ENCODE measurements at places on chromosomes 12 and 14. TPM values are rescaled to one million over a fixed set of nuclear protein-coding genes. Genes with fewer than 3 reads are reported as not detected.

Gene OTUB2
- 3.4 TPM for total RNA-seq

Gene DDX47
- total RNA-seq = 115 TPM

Gene EFS
- total RNA-seq = not detected

Gene ZNF385A
- 5.9 TPM for total RNA-seq

Gene GPD1
- 0.28 TPM for total RNA-seq

Gene AMN1
- 16.4 TPM for total RNA-seq

- DNase-seq = no peak
These were observed 23.8 kb downstream of the ATP6V1D start for GRCh38 chr14:67335781-67336180.

DNA sequence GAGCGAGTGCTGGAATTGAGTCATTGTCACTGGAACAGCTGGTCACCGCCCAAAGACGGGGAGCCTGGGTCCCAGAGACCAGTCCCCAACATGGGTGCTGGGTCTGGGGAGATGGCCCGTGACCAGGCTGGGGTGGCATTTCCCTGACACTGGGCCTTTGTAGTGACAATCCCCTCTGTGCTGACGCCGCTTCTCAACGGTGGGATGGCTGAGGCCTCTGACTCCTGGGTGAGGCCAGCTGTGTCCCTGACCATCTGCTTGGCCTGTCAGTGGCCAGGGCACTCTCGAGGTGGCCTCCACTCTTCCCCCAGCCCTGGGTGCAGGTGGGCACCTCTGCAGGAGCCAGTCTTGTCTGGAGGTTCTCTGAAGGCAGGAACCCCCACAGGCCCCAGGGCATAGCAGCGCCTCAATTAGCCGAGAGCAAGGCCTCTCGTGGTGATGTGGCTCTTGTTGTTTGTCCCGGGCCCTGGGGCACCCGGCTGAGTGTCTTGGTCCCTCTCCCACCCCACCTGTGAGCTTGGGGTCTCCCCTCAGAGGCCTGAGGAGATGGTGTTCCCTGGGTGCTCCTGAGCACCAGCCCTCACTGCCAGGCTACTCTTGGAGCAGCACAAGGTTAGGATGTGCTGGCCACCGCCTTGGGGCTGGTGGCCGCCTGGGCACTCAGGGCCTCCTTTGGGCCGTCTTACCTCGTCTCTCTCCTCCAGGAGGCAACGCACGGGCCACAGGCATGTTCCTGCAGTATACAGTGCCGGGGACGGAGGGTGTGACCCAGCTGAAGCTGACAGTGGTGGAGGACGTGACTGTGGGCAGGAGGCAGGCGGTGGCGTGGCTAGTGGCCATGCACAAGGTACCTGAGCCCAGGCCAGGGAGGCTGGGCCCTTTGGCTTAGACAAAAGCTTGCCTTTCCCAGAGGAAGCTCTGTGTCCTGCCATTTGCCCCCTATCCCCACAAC is 16.6 kb downstream of the ZFYVE21 start:
- DNase-seq = no peak

DNA sequence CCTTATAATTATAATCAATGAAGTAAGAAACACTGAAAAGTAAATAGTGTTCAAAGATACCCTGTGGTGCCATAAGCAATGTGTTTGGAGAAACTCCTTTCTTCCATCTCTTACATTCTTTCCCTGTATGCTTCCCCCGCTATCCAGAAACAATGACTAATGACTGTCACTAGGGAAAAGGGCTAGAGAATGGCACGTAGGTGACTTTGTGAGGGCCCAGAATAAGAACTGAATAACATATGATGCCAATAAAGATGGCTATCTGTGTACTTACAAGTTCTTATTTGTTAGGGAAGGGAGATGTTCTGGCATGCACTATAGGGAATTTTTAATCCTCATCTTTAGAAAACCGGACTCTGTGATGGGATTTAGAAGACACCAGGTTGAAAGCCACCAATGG is 4.7 kb upstream of the KRT7 start:
- DNase-seq = no peak

DNA sequence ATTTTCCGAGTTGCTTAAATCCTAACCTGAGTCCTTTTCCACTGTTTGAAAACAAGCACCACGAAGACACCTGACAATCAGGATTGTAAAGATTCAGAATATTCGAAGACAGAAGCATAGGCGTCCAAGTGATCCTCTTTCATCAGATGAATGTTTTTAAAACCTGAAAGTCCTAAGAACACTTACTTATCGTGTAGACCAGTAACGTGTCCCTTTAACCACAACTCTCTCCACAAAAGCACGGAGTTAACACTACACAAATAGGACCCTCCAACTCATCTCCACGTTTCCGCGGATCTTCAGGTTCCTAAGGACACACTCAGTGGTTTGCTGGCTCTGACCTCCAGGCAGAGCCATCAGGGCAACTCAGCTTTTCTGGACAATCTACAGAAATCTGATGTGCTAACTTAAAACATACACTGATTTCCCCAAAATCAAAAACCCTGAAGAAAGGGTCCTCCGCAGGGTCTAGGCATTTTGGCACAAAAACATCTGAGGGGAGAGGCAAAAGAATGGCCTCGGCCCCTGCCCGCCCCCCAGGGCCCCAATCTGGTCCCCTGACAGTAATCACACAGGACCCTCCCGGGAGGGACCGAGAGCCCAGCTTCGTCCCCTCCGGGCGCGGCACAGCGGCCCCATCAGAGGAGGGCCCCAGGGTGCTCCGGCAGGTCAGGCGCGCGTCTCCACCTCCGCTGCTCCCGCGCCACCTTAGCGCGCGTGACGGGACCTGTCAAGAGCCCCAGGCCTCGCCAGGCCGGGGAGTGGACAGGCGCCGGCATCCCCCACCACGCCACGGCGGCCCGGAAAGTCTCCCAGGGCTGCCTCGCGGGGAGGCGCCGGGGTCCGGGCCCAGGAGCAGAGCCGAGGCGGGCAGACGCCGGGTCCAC is 925 bp downstream of the DICER1 start:
- DNase-seq = no peak

GRCh38 chr12:53053218-53054111 is 3.6 kb downstream of the TNS2 start:
- DNase-seq = no peak

DNA sequence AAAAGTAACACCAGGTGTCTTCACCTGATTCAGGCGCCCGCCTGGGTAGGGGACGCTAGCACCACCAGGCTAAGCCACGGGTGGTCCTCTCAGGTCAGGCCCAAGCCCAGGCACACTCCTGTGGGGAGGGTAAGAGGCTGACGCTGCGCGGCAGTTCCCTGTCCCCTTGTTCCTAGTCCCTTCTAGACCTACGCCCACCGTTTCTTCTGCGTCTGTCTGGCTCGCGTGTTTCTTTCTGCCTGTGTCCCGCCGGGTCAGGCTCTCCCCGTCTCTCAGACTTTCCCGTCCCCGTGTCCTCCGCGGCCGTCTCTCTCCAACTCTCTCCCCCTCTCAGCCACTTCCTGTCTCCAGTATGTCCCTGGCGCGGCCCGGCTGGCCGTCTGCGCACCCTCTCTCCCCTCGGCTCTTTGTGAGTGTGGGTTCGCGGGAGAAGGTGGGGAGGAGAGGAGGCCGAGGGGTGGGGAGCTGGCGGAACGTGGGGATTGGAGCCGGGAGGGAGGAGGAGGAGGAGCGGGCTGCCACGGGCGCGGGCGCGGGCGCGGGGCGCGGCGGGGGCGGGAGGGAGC is 3.1 kb upstream of the TNS2 start:
- no peak for DNase-seq

DNA sequence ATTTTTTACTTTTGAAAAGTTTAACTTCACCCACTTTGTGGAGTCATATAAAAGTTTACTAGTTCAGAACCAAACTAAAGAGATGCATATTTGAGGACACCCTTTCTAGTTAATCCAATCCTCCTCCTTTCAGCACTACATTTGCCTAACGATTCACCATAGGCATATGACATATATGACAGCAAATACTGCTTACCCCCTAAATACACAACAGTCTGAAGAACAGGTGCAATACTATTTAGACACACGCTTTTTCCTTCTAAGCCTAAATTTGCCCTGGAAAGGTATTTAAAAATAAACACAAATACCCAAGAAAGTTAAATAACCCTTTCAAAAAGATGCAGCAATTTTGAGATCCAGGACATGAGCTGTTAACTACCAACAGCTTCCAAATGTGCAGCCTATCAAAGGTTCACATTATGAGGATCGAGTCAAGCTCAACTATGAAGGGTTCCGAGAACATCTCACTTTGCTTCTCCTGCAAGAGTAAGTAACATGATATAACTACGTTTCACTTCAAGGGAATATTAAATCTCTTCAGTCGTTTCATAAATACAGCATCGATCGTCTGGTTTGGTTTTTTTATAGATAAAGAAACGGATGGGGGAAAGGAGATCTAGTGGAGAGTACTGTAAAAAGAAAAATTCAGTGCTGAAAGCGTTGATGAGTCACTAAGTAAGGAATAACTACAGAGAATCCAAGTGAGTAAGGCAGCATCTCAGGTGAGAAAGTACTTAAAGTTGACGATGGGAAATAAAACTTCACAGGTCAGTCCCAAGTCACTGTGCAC is 677 bp upstream of the AP4S1 start:
- no peak for DNase-seq

GRCh38 chr14:93989939-93990338 is 7.2 kb upstream of the CCDC197 start:
- DNase-seq = no peak

- no peak for DNase-seq
These were observed 131.9 kb downstream of the CEP83 start for GRCh38 chr12:94327809-94328208.

- no peak for DNase-seq
These were observed 9.0 kb downstream of the CCDC85C start for GRCh38 chr14:99595034-99595433.

GRCh38 chr12:92560713-92561542 is 141.9 kb upstream of the PLEKHG7 start:
- DNase-seq = no peak

GRCh38 chr12:51379571-51379970 is 11.6 kb downstream of the GALNT6 start:
- DNase-seq = no peak

DNA sequence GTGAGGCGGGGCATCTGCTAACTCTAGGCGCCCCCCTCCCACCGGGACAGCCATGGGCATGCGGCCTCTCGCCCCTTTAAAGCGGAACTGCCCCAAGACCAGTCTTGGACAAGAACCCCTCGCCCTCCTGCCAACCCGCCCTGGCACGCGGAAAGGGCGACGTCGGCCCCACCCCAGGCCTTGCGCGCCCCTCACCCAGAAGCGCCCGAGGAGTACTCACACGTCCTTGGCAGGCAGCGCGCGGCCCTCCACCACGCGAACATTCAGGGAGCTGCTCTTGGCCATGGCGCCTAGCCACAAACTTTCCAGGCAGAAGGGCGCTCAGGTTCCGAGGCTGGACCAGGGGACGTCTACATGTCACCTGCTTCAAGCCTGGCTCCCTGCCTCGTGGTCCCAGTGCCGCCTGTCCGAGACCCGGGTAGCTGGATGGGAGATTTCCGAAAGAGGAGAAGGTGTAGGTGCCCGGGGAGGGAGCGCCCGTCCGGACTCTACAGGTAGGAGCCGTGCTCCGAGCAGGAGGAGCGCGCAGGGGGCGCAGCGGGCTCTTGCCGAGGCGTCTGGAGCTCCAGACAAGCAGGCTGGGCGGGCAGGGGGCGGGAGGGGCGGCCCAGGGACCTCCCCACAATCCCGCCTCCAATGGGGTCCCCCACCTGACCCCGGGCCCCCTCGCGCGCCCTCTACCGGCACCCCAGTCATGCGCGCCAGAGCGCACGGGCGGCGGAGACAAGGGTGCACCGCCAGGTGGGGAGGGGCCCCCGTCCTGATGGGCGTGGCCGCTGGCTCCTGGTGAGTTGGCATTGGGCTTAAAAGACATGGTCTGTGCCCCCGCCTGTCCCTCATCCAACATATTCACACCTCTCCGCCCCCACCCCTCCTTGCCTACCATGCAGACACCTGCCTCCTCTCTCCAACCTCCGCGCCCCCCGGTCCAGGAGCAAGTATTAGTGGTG is at the start of gene RASAL1:
Gene RASAL1, minus strand, starts transcription at position 584 of the 950 bp plus-strand sequence. Its CDS starts 299 bp downstream, at position 285.
- no peak for DNase-seq

GRCh38 chr12:131766382-131767107 is 55.7 kb downstream of the SFSWAP start:
- no peak for DNase-seq

DNA sequence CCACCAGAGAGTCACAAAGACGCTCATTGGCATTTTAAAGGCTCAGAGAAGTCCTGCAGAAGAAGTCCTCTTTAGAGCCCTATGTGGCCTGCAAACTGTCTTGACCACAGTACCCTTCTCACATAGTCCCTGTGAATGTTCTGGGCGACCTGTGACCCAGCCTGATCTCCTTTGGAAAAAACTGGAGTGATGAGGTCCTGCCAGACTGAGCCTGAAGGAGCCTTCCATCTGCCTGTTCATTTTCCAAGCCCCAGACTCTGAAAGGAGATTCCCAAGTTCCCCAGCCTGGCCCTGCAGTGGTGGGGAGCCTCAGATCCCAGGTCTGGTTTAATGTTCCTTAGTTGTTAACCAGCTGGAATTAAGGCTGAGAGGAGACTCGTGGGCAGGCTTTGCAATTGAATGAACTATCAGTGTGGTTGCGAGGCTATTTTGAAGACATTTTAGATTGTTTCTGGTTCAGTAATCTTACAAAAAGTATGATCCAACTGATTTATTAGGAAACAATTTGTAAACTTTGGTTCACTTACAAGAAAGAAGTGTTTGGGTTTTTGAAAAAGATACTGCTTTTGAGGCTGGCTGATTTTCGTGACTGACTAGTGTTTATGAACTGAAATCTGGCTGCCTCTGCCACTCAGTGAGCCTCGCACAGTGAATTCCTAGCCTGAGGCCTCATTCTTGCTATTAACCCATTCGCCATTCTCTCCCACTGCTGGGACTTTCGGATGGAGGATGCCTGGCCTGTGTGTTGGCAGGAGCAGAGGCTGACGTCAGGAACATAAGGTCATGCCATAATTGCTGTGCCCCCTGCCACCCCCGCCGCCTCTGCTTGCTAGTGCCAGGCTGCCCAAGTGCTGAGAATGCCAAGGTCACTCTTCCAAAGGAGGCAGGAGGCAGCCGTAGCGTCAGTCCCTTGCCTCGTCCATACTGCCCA is 249.0 kb downstream of the CACNA1C start:
- no peak for DNase-seq

- no peak for DNase-seq
These were observed 76.9 kb upstream of the ANO4 start for GRCh38 chr12:100717733-100718067.

Measured in Panc1 (cell line).